Activated CD4-positive, CD25-positive, alpha-beta regulatory T cell treated with anti-CD3 and anti-CD28 coated beads, Interleukin-2, amount 50 U/mL, for 24 hours (primary cell): ENCODE measurements at places on chromosomes 1 and 21.

GRCh38 chr1:197197430-197197997 is 51.0 kb upstream of the ASPM start:
- no peak for ATAC-seq

DNA sequence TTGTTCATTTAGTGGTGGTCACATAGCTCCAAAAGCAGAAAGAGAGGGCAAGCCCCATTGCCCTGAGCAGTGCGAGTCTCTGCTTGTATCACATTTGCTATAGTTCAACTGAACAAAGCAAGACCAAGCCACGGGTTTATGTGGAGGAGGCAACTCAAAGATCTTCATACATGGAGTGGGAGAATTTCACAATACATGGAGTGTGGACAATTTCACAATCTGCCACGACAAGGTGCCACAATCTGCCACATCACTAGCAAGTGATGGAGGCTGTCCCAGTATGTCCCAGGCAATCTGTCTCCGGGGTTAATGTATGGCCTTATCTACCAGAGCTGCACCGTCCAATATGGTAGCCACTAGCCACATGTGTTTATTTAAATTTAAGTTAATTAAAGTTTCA is 44.5 kb upstream of the DYRK1A start:
- no peak for ATAC-seq

- ATAC-seq: no peak
Measured at GRCh38 chr1:6266641-6267040, 5.7 kb upstream of the GPR153 start.

DNA sequence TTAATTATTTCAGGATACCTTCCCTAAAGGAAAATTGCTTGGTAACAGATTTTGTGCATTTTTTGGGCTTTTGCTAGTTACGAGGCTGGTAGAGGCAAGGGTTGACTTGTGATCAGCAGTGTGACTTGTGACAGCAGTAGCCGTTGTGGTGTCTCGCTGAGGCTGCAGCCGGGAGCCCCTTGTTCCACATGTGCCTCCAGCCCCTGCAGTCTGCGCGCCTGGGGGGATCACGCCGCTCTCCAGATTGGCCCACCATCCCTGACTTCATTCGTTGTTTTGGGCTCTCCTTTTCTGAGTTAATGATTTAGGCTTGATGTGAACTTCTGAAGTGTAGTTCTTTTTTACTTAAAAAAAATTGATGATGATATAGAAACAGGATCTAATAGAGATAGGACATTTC is 41.5 kb downstream of the TRAPPC10 start:
- ATAC-seq: no peak

DNA sequence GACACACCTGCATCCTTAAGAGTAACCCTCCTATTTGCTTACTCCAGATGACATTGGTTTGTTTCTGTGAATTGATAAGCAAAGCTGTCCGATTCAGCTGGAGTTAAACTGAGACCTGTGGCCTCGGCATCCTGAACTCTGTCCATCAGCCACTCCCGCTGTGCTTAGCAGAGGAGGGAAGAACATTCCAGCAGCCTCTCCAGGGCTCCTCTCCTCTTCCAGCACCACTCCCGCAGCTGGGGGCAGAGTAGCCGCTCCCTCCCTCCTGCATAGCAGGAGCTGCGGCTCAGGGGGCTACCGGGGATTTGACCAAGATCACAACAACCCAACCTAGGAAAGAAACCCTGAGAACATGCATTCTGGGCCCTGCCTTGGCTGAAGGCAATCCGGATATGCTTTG is 8.8 kb downstream of the LRRC38 start:
- no peak for ATAC-seq
